ENCODE measurements at places on chromosomes 1 and 21.
A peak's percentile ranks its signal among the peaks of the same experiment; 100 is the strongest.

DNA sequence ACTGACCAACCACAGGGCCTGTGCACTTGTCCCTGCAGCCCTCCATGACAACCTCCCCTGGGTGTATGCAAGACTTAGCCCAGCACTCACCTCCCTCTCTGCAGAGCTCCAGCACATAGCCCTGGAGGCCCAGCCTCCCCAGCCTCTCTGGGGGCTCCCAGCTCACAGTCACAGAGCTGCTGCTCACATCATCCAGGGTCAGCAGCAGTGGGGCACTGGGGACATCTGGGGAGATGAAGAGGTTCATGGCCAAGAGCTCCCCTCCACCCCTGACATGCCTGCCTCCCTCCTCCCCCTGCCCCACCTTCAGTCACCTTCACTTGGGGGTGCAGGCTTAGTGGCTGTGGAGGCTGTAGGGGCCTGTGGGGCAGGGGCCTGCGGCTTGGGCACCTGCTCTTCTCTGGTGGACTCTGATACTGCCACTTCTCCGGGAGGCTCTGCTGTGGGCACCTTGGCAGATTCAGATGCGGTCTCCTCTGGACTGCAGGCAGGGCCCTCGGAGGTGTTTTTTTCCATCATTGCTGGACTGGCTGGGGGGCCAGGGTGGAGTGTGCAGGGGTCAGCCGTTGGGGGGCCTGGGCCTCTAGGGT is at the start of gene MYBPH:
Gene MYBPH (minus strand): TSS at position 590 of the 590 bp plus-strand sequence. CDS start 71 bp downstream, at position 519.
- DNase-seq = no peak

DNA sequence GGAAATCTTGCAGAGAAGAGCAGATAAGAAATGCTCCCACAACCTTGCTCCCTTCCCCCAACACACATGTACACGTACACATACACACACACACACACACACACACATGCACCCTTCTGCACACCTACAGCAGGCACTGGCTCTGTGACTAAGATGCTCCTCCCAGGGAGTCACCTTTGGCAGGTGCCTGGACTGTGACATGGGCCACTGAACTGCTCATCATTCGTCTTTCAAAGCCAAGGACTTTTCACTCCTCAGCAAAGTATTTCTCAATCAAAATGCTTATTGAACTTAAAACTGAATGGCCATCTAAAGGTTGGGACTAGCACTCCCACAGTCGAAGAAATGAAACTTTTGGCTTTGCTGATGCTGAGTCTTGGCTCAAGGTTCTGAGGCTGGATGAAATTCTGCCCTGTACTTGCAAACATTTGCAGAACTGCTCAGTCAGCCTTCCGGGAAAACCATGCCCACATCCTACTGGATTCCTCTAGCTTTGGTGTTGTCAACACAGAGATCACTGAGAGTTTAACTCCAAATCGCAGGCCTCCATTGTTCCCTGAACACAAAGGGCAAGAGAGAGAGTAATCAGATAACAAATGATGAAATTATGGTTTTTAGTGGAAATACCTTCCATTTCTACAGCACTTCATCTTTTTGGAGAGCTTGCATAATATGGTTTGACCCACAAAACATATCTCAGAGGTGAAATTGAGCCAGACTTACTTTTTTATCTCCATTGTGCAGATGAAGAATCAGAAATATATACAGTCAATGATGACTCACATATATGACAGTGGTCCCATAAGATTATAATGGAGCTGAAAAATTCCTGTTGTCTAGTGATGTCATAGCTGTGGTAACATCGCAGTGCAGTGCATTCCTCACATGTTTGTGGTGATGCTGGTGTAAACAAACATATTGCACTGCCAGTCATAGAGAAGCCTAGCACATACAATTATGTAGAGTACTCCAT is 72.4 kb upstream of the BCAR3 start:
- DNase-seq = no peak

- DNase-seq = no peak
Measured at GRCh38 chr1:214186103-214186824, 94.7 kb upstream of the SMYD2 start.

GRCh38 chr1:159228554-159228953 is 23.9 kb downstream of the ACKR1 start:
- DNase-seq = no peak

GRCh38 chr1:78681265-78681664 is 31.6 kb downstream of the IFI44 start:
- DNase-seq = no peak

DNA sequence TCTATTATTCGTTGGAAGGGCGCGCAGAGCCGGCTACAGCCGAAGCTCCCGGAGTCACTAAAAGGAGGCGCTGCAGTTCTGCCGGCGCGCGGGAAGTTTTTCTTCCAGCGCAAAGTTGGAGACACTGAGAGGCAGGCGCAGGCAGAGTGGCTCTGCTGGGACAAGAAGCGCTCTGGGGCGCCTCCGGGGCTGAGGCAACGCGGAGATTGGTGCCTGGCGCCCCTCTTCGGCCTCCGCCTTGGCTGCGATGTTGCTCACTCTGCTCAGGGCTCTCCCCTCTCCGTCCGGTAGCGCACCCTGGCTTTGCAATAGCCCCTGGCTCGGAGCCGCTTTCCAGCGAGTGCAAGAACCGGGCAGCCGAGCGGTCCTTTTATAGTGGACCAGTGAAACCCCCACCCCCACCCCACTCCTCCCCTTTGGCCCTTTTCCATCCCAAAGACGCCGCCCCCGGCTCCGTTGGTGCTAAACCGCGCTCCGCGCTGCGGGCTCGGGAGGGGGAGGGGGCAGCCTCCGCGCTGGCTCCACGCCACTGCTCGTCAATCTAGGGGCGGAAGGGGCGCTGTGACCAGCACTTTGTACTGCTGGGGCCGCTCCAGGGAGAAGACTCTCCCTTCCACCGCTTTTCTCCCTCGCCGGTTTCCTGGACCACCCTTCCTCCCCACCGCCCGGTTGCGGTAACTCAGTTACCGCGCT is at the start of gene ADAMTS1:
Gene ADAMTS1 (minus strand): TSS at position 344 of the 693 bp plus-strand sequence. CDS start 455 bp downstream, outside the sequence.
- no peak for DNase-seq

GRCh38 chr1:54300401-54300800 is 100.4 kb downstream of the MRPL37 start:
- no peak for DNase-seq

DNA sequence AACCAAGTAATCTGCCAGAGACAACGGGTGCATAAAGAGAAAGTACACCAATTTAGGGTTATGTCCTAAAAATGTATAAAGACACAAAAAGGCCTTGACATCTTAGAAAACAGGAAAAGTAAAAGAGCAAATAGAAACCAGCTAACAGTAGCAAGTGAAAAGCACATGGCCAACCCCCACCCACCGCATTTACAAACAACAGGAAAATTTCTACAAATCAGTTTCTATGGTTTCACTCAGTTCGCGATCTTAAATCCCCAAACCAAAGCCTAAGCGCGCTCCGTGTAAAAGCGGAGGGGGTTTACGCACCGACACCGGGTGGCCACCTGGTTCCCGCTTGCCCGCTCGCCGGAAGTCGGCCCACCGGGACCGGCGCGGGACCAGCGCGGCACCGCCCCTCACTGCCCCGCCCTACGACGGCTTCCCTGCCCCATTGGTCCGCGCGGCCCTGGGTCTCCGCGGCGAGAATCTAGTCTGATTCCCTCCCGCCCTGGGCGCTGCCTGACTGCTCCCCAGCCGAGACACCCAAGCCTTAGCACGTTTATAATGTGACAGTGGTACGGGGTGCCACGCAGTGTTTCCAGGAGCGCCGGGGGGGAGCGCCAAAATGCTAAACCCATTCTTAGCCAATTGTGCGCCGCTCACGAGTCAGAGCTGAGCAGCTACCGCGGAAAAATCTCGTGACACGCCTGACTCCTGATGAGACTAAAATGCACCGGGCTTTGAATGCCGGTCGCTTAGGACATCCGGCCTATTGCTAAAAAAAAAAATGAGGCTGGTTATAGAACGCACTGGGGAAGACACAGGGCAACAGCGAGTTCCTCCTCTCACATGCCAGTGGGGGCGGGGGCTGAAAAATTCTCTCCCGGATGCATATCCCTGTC is at the start of gene GART:
Gene GART (minus strand): TSS at position 362 of the 884 bp plus-strand sequence. CDS start 2,802 bp downstream, outside the sequence.
- DNase-seq = peak; percentile 69

DNA sequence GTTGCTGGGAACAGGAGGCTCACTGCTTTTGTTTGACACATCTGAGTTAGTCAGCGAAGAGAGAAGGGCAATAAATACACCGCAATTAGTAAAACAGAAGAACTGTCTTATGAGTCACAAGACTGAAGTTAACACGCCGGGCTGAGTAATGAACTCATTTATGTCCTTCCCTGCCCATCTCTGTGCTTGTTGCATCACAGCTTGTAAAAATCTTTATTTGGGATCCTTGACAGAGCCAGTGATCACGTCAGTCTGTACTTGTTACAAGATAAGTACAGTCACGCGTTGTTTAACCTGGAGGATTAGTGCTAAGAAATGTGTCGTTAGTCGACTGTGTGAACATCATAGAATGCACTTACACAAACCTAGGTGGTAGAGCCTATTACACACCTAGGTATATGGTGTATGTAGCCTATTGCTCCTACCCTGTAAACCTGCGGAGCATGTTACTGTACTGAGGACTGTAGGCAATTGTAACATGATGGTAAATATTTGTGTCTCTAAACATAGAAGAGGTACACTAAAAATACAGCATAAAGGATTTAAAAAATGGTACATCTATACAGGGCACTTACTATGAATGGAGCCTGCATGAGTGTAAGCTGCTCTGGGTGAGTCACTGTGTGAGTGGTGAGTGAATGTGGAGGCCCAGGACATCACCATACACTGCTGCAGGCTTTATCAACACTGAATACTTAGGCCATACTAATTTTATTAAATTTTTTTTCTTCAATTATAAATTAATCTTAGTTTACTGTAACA is 272.2 kb downstream of the TNR start:
- no peak for DNase-seq

GRCh38 chr1:193448682-193449461 is 262.5 kb upstream of the B3GALT2 start:
- DNase-seq = no peak

DNA sequence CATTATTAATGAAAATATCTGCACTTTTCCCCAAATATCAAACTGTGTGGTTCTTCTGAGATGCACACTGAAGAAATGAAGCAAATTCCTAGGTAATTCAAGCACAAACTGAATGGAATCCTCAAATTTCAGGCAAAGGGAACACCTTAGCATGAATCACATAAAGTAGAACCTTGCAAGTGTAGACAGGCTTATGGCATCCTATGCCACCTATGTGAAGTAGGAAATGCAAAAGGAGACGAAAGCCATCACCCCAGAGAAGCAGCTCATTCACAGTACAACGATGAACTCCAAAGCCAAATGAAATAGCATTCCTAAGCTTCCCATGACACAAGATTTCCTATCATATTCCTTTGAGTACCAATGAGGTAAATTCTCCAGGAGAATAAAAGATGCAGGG is 461.2 kb upstream of the RUNX1 start:
- no peak for DNase-seq

GRCh38 chr1:169368406-169368769 is 393 bp downstream of the BLZF1 start:
- peak; percentile 16 for DNase-seq

GRCh38 chr1:29809446-29810120 is 573.3 kb downstream of the PTPRU start:
- no peak for DNase-seq

DNA sequence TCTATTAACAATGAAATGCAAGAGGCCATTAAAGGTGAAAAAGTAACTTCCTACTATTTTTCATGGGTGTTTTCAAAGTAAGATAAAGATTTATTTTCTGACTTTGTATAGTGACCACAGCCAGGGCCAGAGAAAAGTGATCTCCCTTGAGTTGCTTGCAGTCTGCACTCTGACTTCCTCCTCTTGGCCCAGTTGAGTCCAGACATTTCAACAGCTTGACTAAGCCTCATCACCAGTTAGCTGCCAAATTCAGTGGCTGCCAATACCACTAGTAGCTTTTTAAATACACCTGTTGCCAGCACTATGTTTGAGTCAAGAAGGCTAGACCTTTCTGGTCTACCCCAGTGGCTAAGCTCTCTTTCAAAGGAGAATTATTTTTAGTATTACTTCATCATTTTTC is 3.7 kb upstream of the NEK7 start:
- DNase-seq = no peak

DNA sequence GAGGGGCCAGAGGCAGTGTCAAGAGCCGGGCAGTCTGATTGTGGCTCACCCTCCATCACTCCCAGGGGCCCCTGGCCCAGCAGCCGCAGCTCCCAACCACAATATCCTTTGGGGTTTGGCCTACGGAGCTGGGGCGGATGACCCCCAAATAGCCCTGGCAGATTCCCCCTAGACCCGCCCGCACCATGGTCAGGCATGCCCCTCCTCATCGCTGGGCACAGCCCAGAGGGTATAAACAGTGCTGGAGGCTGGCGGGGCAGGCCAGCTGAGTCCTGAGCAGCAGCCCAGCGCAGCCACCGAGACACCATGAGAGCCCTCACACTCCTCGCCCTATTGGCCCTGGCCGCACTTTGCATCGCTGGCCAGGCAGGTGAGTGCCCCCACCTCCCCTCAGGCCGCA is at the start of gene BGLAP:
Gene BGLAP (plus strand): TSS at position 259 of the 400 bp plus-strand sequence. CDS start 48 bp downstream, at position 307.
- no peak for DNase-seq

DNA sequence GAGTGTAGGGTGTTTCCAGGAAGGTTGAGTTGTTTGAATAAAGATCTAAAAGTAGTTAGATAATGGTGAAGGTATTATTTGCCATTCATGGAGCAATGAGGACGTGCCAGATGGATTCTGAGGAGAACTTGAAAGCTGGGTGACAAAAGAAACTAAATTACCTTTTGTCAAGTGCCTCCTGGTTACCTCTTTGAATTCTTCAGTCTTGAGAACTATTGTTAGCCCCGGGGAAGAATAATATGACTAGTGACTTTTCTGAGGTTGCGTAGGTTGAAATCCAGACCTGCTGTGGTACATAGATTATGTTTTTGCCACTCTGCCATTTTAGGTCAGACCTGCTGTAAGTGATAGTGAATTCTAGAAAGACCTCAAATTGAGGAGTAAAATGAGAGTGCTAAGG is 11.5 kb downstream of the LAMC1 start:
- DNase-seq = no peak

- DNase-seq = no peak
Measured at GRCh38 chr1:172451002-172451443, 7.2 kb upstream of the PIGC start.

GRCh38 chr1:95994643-95995042 is 726.9 kb upstream of the PTBP2 start:
- no peak for DNase-seq

DNA sequence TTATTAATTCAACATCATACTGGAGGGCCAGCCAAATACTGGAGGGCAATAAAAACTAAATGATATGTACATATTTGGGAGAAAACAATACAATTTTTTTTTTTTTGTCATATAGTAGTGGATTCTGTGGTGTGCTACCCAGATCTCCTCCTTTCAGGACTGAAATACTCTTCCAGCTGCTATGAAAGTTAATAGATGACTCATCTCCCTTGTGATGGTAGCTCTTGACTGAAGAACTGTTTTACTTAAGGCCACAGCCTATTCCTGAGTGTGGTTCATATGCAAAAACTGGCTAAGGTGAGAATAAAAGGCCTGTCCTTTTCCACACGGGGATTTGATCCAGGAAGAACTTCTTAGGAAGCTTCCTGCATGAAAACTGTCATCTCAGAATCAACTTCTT is 307.9 kb downstream of the HLX start:
- DNase-seq = no peak

DNA sequence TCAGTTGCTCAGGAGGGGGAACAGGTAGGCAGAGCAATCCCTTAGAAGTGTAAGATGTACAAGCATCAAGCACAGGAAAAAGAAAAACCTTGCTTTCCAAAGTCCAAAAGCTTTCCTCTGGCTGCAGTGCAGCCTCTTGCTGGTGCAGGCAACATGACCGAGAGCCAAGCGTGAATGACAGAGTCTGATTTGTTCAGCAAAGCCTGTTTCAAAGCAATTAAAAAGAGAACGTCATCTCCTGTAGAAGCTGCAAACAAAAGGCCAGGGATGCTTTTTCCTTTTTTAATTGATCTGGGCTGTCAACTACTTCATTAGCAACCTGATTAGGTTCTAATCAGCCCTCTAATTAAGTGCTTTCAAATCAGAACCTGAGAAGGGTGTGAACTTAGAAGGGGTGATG is 38.2 kb upstream of the PLA2G2C start:
- DNase-seq = no peak
